ENCODE measurements at places on chromosomes 11 and 22.

DNA sequence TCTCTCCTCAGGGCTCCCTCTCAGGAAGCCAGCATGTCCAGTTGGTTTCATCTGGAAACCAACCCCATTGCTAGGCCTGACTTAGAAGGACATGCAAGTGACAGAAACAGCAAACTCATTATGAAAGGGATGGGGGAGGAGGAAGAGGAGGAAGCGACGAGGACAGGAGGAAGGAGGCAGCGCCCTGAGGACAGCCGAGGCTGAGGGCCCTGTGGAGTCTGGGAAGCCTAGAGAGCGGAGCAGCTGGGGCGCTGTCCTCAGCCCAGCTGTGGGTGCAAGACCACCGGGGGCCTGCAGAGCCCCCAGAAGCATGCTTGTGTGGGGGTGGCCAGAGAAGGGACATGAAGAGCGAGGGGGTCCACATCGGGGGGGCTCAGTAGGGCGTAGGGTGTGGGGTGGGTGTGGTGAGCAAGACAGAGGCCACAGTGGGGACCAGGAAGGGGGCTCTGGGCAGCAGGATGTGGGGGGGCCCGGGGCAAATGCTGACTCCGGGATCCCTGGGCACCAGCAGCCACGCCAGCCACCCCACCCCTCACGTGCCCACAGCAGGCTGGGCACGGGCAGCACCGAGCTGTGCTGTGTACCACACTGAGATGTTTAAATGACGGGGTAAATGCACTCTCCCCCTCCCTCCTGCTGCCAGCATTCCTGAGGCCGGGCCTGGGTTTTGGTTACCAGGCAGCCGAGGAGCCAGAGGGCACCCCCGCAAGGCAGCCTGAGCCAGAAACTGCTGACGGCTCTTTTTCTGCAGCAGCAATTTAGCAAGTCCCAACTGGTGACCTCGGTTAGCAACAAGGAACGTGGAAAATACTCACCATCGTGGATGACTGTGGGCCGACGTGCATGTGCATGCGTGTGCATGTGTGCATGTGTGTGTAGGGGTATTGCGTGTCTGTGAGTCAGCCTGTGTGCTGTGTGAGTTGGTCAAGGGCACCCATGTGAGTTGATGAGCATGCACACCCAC is 82.7 kb upstream of the LINC01488 start:
- peak; percentile 22 for DNase-seq

GRCh38 chr11:102201776-102202175 is 91.5 kb downstream of the YAP1 start:
- no peak for DNase-seq

DNA sequence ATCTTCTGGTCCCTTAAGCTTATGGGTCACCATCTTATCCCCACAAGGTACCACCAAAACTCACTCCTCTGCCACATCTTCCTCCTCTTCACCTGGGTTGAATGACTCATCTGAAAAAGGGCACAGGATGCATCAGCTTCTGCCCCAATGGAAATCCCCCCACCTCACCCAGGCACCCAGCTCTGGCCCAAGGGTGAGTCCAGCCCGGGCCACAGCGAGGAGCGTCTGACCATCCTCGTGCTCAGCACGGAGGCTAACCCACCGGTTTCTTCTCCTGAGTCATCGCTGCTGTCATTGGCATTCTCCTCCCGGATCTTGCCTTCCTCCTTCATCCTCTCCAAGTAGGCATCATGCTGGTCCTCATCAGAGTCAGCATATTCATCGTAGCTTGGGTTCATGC is 5.3 kb upstream of the TNKS1BP1 start:
- no peak for DNase-seq

GRCh38 chr11:2250041-2250440 is 20.3 kb downstream of the ASCL2 start:
- DNase-seq: no peak

DNA sequence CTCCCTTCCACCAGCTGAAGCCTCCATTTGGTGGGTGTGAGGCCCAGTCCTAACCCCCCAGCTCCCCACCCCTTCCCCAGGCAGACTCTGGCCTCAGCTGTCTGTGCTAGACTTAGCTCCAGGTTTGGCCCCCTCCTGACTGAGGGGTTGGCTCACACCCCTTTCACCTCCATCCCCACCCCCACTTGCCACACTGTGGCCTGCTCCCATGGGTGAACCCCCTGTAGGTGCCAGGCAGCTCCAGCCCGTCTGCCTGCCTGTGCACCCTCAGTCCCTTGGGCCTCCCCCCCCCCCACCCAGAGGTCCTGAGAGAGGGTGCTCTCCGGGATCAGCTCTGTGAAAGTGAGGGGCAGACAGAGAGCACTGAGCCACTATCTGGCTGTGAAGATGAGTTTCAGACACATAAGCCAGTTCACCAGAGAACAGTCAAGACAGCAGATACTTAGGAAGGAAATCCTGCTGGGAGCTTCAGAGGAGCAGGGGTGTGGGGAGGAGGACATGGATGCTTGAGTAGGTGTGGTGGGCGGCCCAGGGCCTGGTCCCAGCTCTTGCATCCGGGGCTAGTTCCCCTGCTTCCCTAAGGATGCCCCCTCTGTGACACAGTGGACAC is 36.2 kb downstream of the PPM1F start:
- no peak for DNase-seq

DNA sequence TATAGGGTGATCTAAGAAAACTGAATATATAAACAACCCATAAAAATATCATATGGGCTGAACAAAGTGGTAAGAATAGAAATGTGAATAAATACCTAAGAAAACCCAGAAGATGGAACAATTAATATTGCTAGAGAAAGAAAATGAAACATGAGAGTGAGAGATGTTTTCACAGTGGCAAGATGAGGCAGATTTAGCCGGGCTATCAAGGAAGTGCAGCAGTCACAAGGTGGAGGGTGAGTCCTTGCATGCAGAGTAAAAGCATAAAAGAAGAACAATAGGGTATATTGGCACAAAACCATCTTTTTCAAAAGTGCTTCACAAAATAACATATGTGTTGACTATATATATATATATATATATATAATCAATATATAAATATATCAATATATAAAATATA is 49.6 kb downstream of the NOX4 start:
- DNase-seq: no peak

DNA sequence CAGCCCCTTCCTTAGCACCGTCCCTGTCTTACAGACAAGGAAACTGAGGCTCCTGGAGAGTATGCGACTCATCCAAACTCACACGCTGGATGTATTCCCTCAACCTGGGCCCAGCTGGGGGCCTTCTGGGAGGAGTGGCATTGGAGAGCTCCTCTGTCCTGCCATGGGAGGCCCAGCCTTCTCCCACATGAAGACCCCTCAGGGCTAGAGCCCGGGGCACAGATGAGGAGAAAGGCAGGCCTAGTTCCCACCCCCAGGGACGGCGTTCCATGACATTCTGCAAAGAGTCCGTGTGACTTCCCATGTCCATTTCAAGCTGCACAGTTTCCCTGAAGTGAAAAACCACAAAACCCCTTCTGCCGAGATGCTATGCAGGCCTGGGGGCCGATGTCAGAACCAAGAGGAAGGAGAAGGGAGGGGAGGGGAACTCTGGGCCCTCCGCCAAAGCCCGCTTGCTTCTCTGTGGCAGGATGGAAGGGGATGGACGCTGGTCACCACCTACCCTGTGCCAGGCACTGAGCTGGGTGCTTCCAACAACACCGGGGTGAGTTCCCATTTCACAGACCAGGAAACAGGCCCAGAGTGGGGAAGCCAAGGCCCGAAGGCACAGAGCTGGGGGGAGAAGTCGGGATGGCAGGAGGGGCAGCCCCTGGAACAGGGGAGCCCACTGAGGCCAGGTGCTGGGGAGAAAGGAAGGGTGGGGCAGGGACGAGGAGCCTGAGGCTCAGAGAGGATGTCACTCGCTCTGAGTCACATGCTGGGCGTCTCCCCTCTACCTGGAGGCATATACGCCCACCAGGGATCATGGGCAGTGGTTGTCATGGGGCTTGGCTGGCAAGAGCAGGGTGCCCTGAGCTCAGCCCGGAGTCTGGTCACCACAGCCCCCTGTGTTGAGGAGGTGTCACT is 15.7 kb downstream of the RAC2 start:
- DNase-seq: no peak

DNA sequence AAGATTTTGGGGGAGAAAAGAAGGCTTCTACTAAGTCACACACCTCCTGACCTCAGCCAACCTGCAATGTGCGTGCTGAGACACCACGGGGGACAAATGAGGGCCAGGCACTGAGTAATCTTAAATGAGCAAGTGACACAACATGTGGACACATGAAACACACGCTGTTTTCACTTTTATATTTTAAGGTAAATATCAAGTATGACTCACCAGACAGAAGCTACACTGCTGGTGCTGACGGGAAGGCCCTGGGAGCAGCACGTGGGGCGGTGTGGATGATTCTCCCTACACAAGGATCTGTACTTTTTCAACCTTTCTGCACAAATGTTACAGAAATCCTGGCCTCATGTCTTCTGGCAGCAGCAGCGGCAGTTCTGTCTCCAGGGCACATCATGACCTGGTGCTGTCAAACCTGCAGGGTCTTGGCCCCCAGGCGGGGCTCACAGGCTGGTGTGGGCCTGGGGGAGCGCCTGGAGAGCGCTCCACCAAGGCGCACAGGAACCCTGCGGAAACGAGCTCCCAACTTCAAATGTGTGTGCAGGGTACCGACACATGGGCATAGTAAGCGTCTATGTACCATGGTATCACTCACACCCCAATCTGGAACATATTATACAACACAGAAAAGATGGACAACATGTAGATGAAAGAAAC is 61.7 kb downstream of the DGCR2 start:
- DNase-seq: no peak

GRCh38 chr11:115257678-115258077 is 246.5 kb downstream of the CADM1 start:
- peak; percentile 49 for DNase-seq

- DNase-seq: no peak
Observed at GRCh38 chr11:38835966-38836365, 2237.9 kb upstream of the RAG2 start.

GRCh38 chr11:85844439-85845123 is 10.6 kb upstream of the CCDC83 start:
- no peak for DNase-seq

DNA sequence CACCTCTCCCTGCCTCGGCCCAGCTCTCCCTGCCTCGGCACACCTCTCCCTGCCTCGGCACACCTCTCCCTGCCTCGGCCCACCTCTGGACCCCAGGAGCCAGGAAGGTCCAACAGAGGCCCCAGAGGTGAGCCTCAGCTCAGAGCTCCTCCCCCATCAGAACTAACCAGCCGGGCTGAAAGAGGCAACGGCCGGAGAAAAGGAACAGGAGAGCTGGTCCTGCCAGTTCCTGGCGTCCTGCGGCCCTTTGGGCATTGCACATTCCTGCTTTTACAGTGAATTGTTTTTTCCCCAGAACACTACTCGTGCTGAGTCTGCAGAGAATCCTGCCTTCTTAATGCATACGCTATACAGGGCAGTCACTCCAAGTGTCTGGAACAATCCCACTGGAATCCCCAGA is 45.8 kb downstream of the LMO1 start:
- DNase-seq: no peak

DNA sequence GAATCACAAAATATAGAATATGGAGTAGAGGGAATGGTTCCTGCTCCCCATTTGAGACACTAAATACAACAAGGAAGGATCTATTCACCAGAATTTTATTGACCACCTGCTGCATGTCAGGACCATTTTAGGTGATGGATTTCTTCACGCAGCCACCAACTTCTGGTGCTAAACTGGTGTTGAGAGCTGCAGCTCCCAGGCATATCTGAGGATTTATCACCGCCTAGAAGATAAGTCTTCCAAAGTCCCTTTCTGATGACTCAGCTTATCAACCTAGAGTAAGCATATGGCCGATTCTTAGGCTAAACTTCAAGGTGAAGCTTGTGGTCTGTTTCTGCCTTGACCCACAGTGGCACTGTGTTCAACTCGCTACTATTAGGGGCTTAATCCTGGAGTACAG is 6.7 kb downstream of the DDI1 start:
- DNase-seq: no peak

GRCh38 chr11:113701491-113701890 is 4.6 kb downstream of the TMPRSS5 start:
- no peak for DNase-seq

DNA sequence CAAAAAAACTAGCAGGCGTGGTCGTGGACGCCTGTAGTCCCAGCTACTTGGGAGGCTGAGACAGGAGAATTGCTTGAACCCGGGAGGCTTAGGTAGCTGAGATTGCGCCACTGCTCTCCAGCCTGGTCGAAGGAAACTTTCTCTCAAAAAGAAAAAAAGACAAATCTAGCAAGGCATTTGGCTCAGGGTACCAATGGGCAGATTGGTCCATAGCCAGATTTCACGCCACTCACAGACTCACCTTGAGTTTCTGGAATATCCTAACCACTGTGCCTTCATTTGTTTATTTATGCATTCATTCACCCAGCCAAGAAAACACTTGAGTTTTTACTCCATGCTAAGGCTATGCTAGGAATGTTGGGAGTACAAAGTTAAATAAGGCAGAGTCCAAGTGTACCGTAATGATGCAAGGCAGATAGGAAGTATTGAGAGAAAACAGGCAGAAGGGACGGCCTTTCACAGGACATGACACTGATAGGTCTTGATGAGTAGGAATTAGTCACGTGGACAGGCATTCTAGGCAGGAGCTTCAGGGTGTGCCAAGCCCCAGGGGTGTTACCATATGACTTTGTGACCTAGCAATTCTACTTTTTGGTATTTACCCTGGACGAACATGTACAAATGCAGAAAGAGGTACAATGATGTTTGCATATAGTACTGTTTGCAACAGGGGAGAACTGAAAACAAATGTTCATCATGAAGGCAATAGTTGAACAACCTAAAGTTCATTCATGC is 3.0 kb upstream of the PACSIN3 start:
- no peak for DNase-seq

DNA sequence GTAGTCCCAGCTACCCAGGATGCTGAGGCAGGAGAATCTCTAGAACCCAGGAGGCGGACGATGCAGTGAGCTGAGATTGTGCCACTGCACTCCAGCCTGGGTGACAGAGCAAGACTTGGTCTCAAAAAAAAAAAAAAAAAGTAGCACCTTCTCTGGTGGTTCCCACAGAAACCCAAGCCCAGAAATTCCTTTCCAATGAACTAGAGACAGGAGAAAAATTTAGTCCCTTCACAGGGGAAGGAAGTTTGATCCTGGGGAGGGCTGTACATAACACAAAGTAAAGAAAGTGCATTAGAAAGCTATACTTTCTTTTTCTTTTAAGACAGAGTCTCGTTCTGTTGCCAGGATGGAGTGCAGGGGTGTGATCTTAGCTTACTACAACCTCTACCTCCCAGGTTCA is 25.5 kb upstream of the APOA1 start:
- DNase-seq: no peak

- DNase-seq: no peak
Observed at GRCh38 chr22:35630387-35630793, 13.3 kb upstream of the MB start.

- no peak for DNase-seq
Observed at GRCh38 chr22:22934543-22935055, 47.0 kb downstream of the IGLL5 start.

- peak; percentile 30 for DNase-seq
Observed at GRCh38 chr11:10984250-10984649, 126.4 kb upstream of the ZBED5 start.

DNA sequence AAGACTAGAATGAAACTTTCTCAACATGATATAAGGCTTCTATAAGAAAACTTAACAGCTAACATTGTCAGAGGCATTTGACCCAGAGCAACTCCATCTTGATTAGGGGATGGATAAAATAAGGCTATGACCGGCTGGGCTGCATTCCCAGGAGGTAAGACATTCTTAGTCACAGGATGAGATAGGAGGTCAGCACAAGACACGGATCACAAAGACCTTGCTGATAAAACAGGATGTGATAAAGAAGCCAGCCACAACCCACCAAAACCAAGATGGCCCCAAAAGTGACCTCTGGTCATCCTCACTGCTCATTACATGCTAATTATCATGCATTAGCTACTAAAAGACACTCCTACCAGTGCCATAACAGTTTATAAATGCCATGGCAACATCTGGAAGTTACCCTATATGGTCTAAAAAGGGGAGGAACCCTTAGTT is 135.2 kb downstream of the TTC28 start:
- DNase-seq: no peak

All from WTC11 (cell line).